Neural crest cell (in vitro differentiated cells): ENCODE measurements at places on chromosomes 16 and 17. TPM values are rescaled to one million over a fixed set of nuclear protein-coding genes. Genes with fewer than 3 reads are reported as not detected.

The TMEM101 gene
- 24.0 and 26.9 TPM in 2 replicates for total RNA-seq

The DPEP3 gene
- not detected in 2 replicates for total RNA-seq

The TM4SF5 gene
- not detected in 2 replicates for total RNA-seq

The SLC13A2 gene
- total RNA-seq, result not detected in 2 replicates

The CCL7 gene
- total RNA-seq, result not detected in 2 replicates

The NUDT7 gene
- 4.7 TPM in 2 replicates for total RNA-seq

The NPIPA8 gene
- total RNA-seq, result 0.65 and 0.68 TPM in 2 replicates

The CACNG5 gene
- not detected in 2 replicates for total RNA-seq

The CCDC92B gene
- total RNA-seq, result 0.35 and 0.48 TPM in 2 replicates

The TMEM114 gene
- not detected in 2 replicates for total RNA-seq

The ZNF423 gene
- total RNA-seq, result 55.0 and 55.4 TPM in 2 replicates

The CA5A gene
- not detected in 2 replicates for total RNA-seq

The CHTF18 gene
- total RNA-seq, result 156 and 169 TPM in 2 replicates

The TTYH2 gene
- 2.4 and 3.0 TPM in 2 replicates for total RNA-seq

The FBXW10 gene
- 0.19 and 0.20 TPM in 2 replicates for total RNA-seq

The CHST4 gene
- total RNA-seq, result not detected in 2 replicates

The TNFRSF17 gene
- total RNA-seq, result not detected in 2 replicates

The VTN gene
- 0.40 and 0.68 TPM in 2 replicates for total RNA-seq

The TMEM92 gene
- 3.0 and 3.5 TPM in 2 replicates for total RNA-seq

The SMIM5 gene
- total RNA-seq, result 0.32 TPM in 1 of 2 replicates, not detected in the other

The CACNG3 gene
- not detected in 2 replicates for total RNA-seq

The METTL9 gene
- total RNA-seq, result 172 and 175 TPM in 2 replicates

The ASPHD1 gene
- total RNA-seq, result 2.5 and 2.8 TPM in 2 replicates

The ZSCAN10 gene
- total RNA-seq, result not detected in 2 replicates

The RDM1 gene
- 5.0 and 5.7 TPM in 2 replicates for total RNA-seq

The PCTP gene
- 15.4 and 16.4 TPM in 2 replicates for total RNA-seq

The SLC5A11 gene
- total RNA-seq, result not detected in 2 replicates

The LGALS9 gene
- 0.84 and 2.1 TPM in 2 replicates for total RNA-seq

The GRB7 gene
- total RNA-seq, result not detected in 2 replicates

The KATNIP gene
- 24.3 and 27.6 TPM in 2 replicates for total RNA-seq

The VASN gene
- total RNA-seq, result 0.91 and 1.2 TPM in 2 replicates

The EVI2A gene
- total RNA-seq, result not detected in 2 replicates

The SAMD14 gene
- total RNA-seq, result 26.1 and 28.7 TPM in 2 replicates

The PMFBP1 gene
- 4.0 and 5.2 TPM in 2 replicates for total RNA-seq
